ENCODE measurements at places on chromosomes 1 and 21.

GRCh38 chr1:29330856-29331255 lies 94.5 kb downstream of the PTPRU start:
- DNase-seq = no peak

DNA sequence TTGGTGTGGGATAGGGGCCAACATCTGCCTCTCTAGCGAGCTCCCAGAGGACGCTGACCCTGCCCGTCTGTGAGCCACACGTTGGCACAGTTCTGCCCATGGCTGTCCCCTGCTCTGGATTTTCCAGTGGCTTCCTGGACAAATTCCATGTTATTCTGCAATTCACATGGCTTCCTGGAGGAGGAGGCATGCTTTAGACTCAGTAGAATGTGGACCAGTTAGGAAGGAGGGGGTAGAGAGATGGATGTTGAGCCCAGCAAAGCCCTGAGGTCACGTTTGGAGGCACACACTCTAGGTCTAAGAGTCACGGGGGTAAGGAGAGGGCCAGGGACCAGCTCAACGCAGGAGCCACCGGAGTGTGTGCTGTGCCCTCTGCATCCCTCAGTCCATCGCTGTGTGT lies 12.2 kb downstream of the COL8A2 start:
- DNase-seq = no peak

DNA sequence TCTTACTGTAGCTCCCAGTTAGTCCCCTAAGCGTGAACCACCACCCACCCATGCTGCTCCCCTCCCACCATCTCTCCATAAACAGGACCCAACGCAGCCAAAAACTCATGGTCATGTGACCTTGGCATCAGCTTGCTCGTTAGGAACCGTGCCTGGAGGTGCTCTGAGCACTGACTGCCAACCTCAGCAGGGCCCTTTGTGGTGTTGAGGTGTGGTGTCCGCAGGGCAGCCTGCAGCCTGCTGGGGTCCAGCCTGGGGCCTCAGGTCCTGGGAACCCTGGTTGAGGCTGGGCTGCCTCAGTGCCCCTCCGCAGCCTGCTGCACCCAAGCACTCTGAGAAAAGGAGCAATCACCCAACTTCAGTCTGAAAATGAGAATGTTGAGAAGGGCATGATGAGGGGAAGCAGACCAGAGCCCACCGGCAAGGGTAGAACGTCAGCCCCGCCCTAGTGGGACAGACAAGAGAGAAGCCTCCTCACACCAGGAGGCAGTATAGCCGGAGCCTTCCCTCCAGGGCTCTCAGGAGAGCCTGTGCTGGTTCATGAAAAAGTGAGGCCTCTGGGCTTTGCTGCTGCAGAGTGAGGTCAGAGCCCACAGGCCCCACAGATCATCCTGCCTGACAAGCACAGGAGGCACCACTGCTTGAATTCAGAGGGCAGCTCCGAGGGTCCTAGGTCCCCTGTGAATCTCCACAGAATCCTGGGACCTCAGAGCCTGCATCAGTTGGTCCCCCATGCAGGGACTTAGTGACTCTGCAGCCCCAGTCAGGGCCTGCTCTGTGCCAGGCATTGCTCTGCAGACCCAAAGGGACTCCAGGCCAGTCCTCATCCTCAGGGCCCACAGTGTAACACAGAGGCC lies 4.9 kb upstream of the COL6A2 start:
- no peak for DNase-seq

DNA sequence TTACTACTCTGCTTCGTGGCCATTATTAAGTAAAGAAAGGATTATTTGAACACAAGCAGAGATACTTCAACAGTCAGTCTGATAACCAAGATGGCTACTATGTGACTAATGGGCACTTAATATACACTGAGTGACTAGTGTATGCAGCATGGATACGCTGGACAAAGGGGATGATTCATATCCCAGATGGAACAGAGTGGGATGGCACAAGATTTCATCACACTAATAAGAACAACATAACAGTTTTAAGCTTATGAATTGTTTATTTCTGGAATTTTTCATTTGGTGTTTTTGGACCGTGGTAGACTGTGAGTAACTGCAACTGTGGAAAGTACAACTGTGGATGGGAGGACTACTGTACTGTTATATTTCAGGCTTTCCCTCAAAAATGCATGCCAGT lies 9.4 kb downstream of the ZCCHC17 start:
- no peak for DNase-seq

- no peak for DNase-seq
Observed at GRCh38 chr1:188155261-188155660, 1326.5 kb downstream of the PLA2G4A start.

DNA sequence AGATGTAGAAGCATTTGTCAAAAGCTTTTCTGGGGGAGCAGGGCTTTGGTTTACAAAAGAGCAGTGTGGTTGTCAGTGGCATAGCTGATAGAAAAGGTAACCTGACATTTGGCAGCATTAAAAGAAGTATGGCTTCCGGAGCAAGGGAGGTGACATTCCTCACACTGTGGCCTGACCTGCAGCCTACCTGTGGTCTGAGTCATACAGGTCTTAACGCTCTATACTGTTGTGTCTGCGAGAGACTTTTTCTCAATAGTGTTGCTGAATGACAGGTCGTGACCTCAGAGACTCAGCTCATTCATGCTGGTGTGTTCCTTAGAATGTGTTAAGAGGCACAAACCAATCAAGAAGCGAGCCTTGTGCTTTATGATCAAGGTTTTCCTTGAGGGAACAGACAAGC lies 19.3 kb downstream of the PHGDH start:
- DNase-seq = no peak

- DNase-seq = no peak
Observed at GRCh38 chr1:27446496-27447020, 43.4 kb downstream of the WASF2 start.

- no peak for DNase-seq
Observed at GRCh38 chr1:12065872-12066271, 2.8 kb downstream of the TNFRSF8 start.

GRCh38 chr1:211625040-211625439 lies 46.1 kb upstream of the SLC30A1 start:
- DNase-seq = peak; percentile 53

DNA sequence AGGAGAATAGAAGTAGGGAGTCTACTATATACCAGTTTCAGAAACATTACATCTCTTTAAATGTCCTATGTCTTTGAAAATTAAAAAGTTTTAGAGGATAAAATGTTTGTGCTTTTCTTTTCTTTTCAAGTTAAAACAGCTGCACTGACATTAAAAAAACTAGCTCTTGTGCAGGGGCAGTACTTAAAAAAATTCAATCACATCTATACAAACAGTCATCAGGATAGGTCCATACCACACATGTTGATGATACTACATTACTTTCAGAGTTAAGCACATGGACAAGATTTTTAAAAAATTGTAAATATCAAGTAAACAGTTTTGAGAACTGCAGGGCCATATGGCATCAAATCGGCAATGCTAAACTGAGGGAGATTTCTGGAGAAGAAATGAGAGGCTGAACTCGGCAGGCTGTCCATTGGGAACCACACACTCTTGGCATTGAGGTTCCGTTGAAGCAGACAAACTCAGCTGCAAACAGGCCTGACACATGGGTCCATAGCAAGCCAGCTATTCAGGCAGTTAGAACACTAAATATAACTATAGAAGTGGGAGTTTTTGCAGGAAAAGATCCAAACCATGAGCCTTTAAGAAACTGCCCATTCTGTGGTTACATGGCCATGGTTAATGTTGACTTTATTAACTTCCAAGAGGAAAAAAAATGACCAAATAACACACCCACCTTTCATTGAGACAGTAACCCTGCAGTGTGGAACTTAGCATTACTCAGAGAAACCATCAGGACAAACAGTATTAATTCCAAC lies 84.5 kb upstream of the BCL10 start:
- DNase-seq = no peak

DNA sequence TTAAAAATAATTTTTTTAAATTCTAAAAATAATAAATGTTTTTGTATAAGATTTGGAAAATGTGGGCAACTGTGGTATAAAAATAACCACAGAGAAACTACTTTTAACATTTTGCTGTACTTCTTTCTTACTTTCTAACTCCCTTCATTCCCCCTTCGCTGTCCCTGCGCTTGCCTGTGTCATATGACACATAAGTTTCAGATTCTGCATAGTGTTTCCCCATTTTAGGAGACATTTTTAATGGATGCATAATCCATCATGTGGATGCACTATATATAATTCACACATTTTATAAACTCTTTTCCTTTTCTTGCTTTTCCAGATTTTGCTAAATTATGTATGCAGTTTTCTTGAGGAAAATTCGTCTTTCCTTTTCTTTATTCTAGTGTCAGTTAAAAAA lies 16.3 kb downstream of the ATG4C start:
- DNase-seq = no peak

DNA sequence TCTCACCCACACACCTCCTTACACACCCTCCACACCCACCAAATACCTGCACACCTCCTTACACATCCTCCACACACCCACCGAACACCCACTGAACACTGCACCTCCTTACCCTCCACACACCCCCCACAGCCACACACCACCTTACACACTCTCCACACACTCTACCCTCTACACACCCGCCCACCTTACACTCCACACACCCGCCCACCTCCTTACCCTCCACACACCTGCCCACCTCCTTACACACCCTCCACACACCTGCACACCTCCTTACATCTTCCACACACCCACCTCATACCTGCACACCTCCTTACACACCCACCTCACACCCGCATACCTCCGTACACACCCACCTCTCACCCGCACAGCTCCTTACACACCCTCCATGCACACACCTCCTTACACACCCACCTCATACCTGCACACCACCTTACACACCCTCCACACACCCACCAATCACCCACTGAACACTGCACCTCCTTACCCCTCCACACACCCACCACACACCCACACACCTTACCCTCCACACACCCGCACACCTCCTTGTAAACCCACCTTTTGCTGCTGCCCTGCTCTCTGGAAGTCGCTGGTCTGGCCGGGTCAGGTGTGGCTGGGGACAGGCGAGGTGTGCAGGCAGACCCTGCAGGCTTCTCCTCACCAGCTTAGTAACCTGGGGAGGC lies 38.5 kb downstream of the COQ8A start:
- no peak for DNase-seq

DNA sequence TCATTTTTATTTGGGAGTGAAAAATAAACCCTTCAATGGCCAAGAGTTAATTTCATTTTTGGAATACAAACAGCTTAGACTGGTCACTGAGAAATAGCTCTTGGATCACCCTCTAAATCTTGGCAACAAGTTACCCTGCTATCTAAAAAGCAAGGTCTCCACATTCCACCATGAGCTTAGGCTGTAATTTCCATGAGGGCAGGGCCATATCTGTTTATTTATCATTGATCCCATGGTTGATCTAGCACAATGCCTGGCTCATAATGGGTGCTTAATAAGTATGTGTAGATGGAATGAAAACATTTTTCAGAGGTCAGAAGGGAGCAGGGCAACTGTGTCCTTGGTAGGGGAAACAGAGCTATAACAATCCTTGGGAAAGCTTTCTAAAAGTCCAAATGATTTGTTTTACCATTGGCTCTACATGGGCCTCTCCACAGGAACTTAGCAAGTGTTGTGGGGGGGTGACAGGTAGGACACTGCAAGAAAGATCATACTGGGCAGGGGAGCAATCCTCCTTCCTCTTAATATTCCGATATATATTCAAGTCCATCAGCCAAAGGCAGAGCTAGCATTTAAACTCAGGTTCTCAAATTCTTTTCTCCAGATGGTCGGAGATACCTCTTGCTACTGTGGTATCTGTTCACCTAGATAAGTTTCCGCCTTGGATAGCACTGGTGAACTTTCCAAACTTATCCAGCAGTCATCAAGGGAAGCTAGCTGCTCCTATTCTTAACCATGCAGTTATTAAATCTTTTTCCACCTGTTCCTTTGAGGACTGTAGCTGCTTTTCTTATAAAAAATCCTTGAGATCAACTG lies 53.1 kb upstream of the PTCH2 start:
- DNase-seq = no peak

GRCh38 chr1:184199036-184199435 lies 147.5 kb downstream of the TSEN15 start:
- DNase-seq = no peak

DNA sequence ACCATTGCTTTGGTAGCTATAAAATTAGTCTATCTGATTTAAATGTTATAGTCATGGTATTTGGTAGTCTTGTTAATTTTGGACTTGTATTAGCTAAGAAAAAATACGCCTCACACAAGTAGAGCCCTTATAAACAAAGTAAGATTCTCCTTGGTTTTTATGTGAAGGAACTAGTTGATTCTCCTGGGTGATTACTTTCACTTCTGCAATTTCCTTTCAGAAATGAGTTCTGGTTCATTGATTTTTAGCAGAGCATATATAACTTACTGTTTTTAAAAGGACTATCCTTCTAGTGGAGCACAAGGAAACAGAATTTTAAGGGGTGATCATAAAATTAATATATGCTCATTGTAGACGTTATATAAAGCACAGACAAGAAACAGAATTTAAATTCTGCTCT lies 120.1 kb downstream of the BACH1 start:
- no peak for DNase-seq

GRCh38 chr1:109225711-109226445 lies 12.2 kb downstream of the SARS1 start:
- no peak for DNase-seq

GRCh38 chr1:62237950-62238374 lies 43.3 kb downstream of the L1TD1 start:
- no peak for DNase-seq

DNA sequence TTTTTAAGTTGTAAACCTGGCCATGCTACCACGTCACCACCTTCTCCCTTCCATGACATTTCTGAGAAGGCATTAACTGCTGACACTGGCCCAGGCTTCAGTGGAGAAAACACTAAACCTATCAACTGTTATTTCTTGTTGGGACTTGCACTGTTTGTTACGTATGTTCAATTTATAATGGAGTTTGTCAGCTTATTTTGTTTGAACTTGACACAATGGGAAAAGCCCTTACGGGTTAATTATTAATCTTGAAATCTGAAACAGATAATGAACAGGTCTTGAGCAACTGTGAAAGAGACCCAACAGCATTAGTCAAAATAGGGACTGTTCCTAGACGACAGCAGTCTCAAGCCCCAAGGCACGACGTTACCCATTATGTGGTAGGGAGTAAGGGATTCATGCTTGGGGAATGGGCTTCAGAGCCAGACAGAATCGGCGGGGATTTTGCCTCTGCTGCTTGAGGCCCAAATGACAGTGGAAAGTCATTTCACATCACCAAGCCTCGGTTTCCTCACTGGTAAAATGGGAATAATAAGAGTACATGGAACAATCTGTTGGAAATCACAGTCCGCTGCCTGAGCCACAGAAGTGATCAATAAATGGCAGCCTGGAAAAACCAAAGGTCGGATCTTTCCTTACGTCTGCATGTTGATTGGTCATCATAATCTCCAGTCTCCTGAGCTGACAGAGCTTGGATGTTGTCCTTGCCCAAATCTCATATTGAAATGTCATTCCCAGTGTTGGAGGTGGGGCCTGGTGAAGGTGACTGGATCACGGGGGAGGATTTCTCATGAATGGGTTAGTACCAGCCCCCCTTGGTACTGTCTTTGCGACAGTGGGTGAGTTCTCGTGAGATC lies 44.5 kb downstream of the TIAM1 start:
- no peak for DNase-seq

- no peak for DNase-seq
Observed at GRCh38 chr1:82225421-82226185, 424.9 kb downstream of the ADGRL2 start.

- peak; percentile 48 for DNase-seq
Observed at GRCh38 chr21:42665026-42665425, 11.6 kb downstream of the PDE9A start.

Data from mucosa of descending colon (tissue), 3 donors.